ENCODE measurements at places on chromosomes 1 and 21.

DNA sequence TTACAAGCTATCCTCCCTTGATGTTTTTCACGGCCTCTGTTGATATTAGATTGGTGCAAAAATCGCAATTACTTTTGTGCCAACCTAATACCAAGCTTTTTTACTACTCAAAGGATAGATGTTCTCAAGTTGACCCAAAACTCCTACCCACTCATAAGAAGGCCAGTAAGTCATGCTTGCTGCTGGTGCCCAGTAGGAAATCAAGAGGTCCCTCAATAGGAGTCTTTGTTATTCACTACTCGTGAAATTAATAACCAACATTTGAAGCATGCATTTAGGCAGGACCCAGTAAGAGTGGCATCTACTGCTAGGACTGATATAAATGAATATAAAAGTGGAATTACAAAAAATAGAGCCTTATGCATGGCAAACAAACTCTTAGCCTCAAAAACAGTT lies 52.6 kb downstream of the APP start:
- no peak for DNase-seq

DNA sequence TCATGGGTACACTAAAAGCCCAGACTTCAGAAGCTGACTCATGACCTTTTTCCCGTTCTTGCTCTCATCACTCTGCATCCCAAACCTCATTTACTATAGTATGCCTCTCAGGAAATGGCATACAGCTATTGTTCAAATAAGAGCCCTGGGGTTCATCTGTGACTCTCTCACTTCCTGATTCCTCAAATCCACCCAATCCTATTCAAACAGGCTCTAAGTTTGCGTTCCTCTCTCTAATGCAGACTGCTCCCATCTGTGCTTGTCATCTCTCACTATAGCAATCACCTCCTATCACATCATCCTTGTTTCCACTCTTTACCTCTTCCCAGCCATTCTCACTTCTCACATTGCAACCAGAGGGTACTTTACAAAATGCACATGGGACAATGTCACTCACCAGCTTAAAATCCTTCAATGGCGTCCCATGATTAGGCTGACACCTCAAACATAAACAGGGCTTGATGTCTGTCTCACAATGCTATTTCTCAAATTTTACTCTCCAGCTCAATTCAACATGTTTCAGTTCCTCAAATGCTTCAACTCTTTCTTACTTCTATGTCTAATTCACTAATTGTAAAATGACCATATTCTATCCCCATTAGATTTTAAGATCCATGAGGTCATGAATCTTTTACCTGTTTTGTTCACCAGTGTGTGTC lies 408.4 kb downstream of the NTNG1 start:
- no peak for DNase-seq

DNA sequence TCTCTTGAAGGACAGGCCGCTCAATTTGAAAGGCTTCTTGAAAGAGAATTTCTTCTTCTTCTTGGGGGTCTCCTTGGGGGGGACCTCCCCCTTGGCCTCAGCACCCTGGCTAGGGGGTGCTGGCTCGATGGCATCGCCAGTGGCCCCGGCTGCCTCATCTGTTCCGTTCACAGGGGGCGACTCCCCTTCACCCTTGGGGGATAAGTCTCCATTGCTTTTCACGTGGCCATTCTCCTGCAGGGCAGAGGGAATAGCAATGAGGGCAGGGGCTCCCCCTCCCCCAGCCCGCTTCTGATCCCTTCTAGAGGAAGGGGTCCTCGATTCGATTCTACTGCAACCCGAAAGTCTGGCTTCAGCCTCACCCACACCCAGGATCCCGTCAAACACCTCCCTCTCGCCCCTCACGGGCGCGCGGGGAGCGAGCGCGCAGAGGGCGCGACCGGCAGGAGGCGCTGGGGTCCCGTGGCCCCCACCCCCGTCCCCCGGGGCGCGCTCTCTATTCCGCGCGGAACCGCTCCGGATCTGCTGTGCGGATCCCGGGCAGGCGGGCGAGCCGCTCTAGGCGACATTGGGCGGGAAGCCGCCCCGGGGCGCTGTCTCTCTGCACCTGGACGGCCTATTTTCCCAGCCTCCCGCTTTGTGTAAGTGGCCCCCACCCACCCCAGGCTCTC lies 1.0 kb downstream of the MARCKSL1 start:
- no peak for DNase-seq

- no peak for DNase-seq
Observed at GRCh38 chr1:237041795-237042525, at the start of gene RYR2. Gene RYR2 (plus strand): TSS chr1:237042184. CDS start chr1:237042522, 338 bp downstream.

DNA sequence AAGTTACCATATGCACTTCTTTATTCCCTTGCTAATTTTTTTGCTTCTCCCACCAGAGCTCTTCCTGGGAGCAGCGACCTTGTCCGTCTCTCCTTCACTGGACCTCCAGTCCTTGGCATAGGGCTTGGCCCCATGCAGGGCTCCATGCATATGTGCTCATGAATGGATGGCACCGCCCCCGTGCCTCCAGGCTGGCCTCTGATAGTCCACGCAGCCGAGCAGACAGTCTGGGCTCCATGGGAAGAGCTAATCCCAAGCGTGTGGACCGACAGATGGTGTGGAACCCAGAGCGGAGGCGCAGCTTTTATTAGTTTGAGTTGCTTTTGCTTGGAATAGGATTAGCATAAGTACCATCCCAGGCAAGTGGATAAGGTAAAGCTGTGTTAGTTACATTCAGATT lies 41.8 kb downstream of the CDCP2 start:
- no peak for DNase-seq

- no peak for DNase-seq
Observed at GRCh38 chr1:114021665-114022099, 42.4 kb downstream of the OLFML3 start.

- DNase-seq: no peak
Observed at GRCh38 chr1:111802110-111802509, 46.4 kb downstream of the DDX20 start.

Measured in stimulated activated CD8-positive, alpha-beta memory T cell treated with anti-CD3 and anti-CD28 coated beads, Interleukin-15, amount 100 ng/mL, for 24 hours (primary cell).